ENCODE measurements at places on chromosomes 1 and 21. TPM values are rescaled to one million over a fixed set of nuclear protein-coding genes. Genes with fewer than 3 reads are reported as not detected.

The KCNJ15 gene
- 4.2 TPM for polyA plus RNA-seq

The SORT1 gene
- 25.3 TPM for polyA plus RNA-seq

The MROH9 gene
- not detected for polyA plus RNA-seq

The KCNH1 gene
- polyA plus RNA-seq = 0.06 TPM

The GBP7 gene
- not detected for polyA plus RNA-seq

The RWDD3 gene
- 7.8 TPM for polyA plus RNA-seq

The CAPN8 gene
- 1.5 TPM for polyA plus RNA-seq

The DYRK3 gene
- polyA plus RNA-seq = 0.77 TPM

The IFNAR1 gene
- polyA plus RNA-seq = 14.1 TPM

The PDZK1 gene
- 0.04 TPM for polyA plus RNA-seq

The AMIGO1 gene
- polyA plus RNA-seq = 0.71 TPM

The IKBKE gene
- 9.5 TPM for polyA plus RNA-seq

The SARS1 gene
- polyA plus RNA-seq = 124 TPM

The PRAMEF12 gene
- polyA plus RNA-seq = not detected

The PGBD5 gene
- polyA plus RNA-seq = 0.67 TPM

The MEX3A gene
- polyA plus RNA-seq = 0.36 TPM

The KIFAP3 gene
- 10.0 TPM for polyA plus RNA-seq

Measured in esophagus (tissue), 2 donors.